Left colon (tissue), 2 donors: ENCODE measurements at places on chromosomes 2 and 18.

- no peak for DNase-seq
These were observed 658.3 kb upstream of the NXPH2 start for GRCh38 chr2:139438478-139438877.

GRCh38 chr2:237682151-237682550 lies 54.8 kb downstream of the LRRFIP1 start:
- no peak for DNase-seq

- no peak for DNase-seq
These were observed 31.4 kb downstream of the NPPC start for GRCh38 chr2:231894566-231895380.

- DNase-seq: no peak
These were observed 22.3 kb downstream of the PXDN start for GRCh38 chr2:1721706-1722646.

- no peak for DNase-seq
These were observed 67.1 kb upstream of the IL1R1 start for GRCh38 chr2:102075479-102075878.
